Activated naive CD4-positive, alpha-beta T cell (primary cell): ENCODE measurements at places on chromosomes 2 and 18.

- DNase-seq: no peak
Measured at GRCh38 chr2:4884117-4884571, 808.0 kb upstream of the SOX11 start.

DNA sequence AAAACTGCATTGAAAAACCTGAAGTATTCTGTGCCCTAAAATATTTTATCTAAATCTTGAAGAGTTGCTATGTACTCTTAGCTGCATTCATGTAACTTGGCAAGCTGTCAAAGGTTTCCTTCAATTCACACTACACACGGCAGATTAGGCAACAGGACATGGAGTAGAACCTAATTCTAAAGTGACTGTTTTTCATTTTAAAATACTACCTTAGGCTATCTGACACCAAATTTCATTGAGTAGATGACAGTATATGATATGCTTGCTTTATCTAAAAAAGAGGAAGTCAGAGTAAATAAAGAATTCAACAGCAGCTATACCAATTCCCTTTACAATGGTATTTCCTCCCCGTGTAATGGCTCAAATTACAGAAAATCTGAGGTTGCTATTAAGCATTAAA, 45.4 kb downstream of the EXOC6B start:
- no peak for DNase-seq

DNA sequence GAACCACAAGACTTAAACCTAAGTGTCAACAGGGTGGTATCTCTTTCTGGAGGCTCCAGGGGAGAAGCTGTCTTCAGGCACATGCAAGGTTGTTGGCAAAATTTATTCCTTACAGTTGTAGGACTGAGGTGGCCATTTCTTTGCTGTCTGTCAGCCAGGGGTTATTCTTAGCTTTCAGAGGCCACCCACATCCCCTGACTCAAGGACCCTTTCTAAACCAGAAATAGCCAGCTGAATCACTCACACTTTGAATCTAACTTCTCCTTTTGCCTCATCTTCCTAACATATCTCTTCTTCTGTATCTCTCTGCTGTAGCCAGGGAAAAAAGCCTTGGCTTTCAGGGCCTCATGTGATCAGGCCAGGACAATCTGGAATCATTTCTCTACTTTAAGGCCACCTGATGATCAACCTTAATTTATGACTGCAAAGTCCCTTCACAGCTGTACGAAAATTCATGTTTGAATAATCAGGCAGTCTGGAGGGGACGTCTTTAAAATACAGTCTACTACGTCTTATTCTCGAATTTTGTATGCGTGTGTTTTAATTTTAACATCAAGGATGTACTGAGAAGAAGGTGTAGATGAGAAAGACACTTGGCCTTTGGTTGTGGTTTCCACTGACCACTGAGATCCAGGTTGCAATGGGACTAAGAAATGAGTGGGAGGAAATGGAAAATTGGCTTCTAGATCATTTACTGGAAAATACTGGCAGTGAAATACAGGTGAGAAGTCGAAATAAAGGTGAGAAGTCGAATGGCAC, 90.4 kb downstream of the DOCK10 start:
- DNase-seq: no peak

- DNase-seq: no peak
Measured at GRCh38 chr18:12420821-12421421, 13.2 kb downstream of the PRELID3A start.

GRCh38 chr18:33914399-33914798, 310.3 kb downstream of the NOL4 start:
- DNase-seq: no peak
